ENCODE measurements at places on chromosomes 16 and 17.

DNA sequence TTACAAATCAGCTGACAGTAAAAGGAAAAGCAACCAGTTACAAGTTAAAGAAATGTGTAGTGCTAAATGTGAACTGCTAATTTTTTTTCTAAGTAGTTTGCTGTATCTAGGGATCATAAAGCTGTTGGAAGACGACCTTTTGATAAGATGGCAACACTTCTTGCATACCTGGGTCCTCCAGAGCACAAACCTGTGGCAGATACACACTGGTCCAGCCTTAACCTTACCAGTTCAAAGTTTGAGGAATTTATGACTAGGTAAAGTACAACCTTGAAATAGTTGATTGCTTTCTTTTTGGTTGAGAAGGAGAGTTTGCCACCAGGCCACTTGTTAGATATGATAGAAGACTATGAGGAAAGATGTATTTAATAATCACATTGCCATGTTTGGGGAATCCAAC, 35.4 kb downstream of the OMG start:
- DNase-seq = no peak

- no peak for DNase-seq
Measured at GRCh38 chr17:62321451-62321850, 58.9 kb upstream of the EFCAB3 start.

DNA sequence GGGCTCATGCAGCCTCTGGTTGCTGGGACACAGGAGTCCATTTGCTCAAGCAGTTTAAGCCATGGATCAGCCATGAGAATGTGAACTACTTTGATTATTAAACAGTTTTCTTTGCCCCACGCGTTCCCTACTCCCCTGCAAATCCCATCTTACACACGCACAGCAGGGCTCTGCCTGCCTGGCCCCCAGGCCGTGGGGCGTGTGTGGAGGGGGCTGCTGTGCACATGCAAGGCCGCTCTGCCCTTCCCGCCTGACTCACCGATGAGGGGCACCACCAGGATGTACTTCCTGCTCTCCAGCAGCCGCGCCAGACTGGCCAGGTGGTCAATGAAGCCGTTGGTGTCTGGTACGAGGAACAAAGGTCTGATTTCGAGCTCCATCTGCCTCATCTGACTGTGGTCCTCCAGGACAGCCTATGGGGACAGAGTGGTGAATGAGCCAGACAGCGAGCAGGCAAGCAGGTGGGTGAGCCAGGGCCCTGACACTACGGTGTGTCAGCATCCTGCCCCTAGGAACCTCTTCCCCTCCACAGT, 13.7 kb downstream of the HIC1 start:
- peak; percentile 74 for DNase-seq

DNA sequence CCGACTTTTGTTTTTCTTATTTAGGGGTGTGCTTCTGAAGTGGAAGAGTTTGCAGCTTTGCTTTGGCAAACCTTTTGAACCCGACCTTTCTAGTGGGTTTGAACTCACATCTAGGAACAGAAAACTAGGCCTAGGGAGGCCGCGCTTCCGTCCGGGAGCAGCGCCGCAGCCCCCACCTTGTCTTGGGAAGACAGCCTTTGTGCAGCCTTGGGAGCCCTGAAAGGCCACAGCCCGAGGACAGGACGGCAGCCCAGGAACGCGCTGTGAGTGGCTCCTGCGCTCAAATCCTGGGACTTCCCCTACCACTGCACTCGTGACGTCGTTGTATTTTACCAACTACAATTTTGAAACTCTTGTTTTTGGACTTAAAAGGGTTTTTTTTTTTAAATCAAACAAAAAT, 53.7 kb upstream of the ZNF267 start:
- no peak for DNase-seq

DNA sequence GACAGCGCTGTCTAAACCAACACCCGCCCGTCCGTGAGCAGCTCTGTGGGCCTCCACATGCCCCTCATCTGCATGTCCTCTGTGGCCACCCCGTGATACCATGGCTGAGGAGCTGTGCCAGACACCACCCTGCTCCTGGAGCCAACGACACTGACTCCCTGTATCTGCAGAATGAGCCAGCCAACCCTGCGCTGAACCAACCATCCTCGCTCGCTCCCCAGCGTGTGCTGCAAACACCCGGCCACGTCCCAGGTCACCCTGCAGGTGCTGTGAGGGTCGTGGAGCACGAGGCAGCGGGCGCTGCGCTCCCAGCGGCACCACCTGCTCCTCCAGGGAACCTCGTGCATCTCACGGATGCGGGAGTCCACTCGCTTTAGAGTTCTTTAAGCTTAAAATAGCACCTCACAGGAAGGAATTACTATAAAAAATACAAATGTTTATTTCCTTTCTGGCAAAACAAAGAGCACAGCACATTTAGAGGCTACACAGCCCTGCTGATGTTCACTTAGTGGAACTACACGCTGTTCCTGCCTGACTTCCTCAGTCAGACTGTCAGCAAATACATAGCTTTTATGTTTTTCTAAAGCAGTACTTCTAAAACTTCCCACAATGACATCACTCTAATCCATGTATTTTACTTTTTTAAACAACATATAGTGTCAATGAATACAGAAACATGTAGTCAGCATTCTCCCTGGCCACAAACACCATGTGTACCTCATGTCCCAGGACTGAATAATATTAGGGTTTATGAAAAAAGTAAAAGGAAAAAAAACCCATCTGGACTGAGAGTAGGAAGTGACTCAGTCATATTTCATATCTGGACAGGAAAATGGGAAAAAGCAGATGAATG, 43.5 kb downstream of the MAP1LC3B start:
- DNase-seq = no peak

DNA sequence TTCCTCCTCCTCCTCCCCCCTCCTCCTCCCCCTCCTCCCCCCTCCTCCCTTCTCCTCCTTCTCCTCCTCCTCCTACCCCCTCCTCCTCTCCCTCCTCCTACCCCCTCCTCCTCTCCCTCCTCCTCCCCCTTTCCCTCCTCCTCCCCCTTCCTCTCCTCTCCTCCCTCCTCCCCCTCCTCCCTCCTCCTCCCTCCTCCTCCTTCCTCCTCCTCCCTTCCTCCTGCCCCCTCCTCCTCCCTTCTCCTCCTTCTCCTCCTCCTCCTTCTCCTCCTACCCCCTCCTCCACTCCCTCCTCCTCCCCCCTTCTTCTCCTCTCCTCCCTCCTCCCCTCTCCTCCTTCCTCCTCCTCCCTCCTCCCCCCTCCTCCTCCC, 6.6 kb upstream of the PDP2 start:
- no peak for DNase-seq

GRCh38 chr17:79833110-79833450, 6.2 kb downstream of the CBX4 start:
- no peak for DNase-seq

GRCh38 chr17:75695141-75695829, 26.0 kb upstream of the ITGB4 start:
- DNase-seq = no peak

GRCh38 chr16:71927383-71927782, 32.1 kb downstream of the IST1 start:
- peak; percentile 11 for DNase-seq
